IMR-90 (cell line): ENCODE measurements at places on chromosomes 13 and 19. TPM values are rescaled to one million over a fixed set of nuclear protein-coding genes. Genes with fewer than 3 reads are reported as not detected.

The ZNF99 gene
- total RNA-seq: not detected in 2 replicates

The SKA3 gene
- 15.6 and 24.4 TPM in 2 replicates for total RNA-seq

The ZNF546 gene
- 5.8 and 6.5 TPM in 2 replicates for total RNA-seq

The ARRDC5 gene
- not detected in 2 replicates for total RNA-seq

The CXCL17 gene
- total RNA-seq: not detected in 2 replicates

The SLC10A2 gene
- total RNA-seq: not detected in 2 replicates

- H3K4me1 ChIP-seq: 0 out of 2 replicates have a peak, but pooled peaks cover 2% of the 10 kb centered on the region
- no peak overlapping the region for H3K4me3 ChIP-seq
- DNase-seq: peak; percentile 79
- H3K36me3 ChIP-seq: no peaks in the 10 kb centered on the region; the same call in 1 of the 2 replicates
- no peaks in the 10 kb centered on the region for H3K27me3 ChIP-seq
- H3K27ac ChIP-seq: no peak overlapping the region
Observed at GRCh38 chr13:107669391-107669993, 545.8 kb downstream of the LIG4 start.

DNA sequence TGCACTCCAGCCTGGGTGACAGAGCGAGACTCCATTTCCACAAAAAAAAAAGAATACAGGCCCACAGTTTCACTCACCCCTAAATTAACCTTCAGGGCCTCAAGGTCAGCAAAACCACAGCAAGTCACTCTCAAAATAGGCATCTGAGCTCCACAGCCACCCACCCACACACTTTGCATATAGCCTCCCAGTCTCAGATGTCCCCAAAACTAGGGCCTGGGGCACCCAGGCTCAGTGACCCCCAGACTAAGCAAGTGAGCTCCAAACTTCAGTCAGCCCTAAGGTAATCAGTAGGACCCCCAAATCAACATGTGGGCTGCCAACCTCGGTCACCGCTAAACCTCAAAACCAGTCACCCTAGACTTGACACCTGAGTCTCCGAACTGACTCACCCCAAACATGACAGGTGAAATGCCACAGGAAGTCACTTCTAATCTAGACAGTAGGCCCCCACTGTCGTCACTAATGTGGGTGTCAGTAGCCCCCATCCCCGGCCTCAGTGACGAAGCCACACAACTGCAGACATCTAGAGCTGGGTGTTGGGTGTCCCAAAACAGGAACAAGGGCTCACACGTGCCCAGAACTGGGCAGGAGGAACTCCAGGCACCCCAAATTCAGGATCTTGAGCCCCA lies 13.9 kb downstream of the RABAC1 start:
- H3K4me1 ChIP-seq: no peaks in the 10 kb centered on the region
- peaks cover 8% of the 10 kb centered on the region for H3K27me3 ChIP-seq
- H3K27ac ChIP-seq: no peak overlapping the region
- no peak for DNase-seq
- no peak overlapping the region for H3K4me3 ChIP-seq

DNA sequence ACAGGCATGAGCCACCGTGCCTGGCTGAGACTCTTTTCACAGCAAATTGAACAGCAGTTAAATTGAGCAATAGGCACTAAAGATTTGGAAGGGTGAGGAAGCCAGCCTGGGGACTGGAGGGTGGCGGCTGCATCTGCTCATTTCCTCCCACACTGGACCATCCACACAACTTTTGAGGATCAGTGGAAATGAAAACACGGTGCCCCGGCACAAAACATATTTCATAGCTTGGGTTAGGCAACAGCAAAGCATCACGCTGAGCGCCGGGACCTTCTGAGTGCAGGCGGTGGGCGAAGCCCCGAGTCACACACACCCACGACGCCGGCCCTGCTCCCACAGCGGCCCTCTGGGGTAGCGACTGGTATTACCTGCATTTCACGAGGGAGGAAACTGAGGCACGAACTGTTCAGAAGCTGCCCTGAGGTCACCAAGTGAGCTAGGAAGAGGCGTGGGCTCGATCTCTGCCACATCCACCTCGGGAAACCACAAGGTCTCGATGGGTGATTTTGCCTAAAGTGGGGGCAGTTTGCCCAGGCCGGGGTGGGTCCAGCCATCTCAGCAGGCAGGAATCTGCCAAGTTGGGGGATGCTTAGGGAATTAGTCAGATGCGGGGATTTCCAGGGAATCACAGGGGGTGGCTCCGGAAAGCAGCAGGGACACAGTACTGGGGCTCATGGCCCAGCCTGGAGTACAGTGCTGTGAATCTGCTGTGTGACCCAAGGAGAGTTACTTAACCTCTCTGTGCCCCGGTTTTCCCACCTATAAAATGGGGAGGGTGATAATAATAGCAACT lies 3.5 kb upstream of the SBNO2 start:
- peaks cover 13% of the 10 kb centered on the region for H3K4me1 ChIP-seq
- H3K27me3 ChIP-seq: no peaks in the 10 kb centered on the region
- peak overlapping the region; percentile 88 for H3K27ac ChIP-seq
- no peaks in the 10 kb centered on the region for H3K36me3 ChIP-seq
- 0 out of 2 replicates have a peak overlapping the region, but pooled peaks have one; percentile 4 for H3K4me3 ChIP-seq
- DNase-seq: peak; percentile 97

DNA sequence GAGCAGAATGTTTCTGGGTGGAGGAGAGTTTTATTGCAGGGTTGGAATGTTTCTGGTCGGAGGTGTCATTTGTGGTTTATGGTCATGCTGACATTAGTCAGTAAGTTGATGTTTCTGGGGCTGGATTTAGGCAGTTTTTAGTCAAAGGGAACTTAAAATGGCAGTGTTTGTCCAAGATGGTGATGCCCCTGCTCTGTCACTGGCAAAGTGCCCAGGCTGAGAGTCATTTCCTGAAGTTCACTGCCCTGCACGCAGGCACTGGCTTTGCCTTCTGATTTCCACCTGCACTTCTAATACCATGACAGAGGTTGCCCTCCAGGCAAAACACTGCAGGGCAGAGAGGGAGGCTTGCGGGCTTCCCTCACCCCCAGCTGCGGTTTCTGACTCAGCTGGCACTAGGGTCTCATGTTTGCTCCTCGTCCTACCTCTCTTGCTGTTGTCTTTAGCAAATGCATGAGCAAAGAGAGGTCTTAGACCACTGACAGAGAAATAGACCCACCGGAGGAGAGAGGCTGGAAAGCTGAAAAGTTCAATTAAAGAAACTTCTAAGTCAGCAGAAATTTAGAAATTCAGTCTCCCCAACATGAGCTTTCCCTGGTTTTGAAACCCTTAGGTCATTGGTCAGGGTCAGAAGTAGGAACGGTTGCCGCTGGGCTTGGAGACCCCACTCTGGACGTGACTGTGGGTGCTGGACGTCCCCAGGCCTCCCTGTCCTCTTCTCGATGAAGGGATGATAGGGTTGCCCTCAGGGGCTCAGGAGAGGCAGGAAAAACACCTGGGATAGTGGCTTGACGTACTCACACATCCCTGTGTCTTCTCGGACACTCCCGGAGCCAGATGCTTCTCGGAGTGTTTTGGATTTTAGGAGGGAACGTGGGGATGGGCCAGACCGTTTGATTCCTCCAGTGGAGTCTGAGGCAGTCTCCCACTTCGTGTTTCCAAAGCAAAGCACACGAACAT lies 26.3 kb downstream of the TMEM255B start:
- H3K27ac ChIP-seq: no peak overlapping the region
- no peak overlapping the region for H3K4me3 ChIP-seq
- H3K4me1 ChIP-seq: peaks cover 6% of the 10 kb centered on the region; the same call in 1 of the 2 replicates
- H3K27me3 ChIP-seq: peaks cover 7% of the 10 kb centered on the region

DNA sequence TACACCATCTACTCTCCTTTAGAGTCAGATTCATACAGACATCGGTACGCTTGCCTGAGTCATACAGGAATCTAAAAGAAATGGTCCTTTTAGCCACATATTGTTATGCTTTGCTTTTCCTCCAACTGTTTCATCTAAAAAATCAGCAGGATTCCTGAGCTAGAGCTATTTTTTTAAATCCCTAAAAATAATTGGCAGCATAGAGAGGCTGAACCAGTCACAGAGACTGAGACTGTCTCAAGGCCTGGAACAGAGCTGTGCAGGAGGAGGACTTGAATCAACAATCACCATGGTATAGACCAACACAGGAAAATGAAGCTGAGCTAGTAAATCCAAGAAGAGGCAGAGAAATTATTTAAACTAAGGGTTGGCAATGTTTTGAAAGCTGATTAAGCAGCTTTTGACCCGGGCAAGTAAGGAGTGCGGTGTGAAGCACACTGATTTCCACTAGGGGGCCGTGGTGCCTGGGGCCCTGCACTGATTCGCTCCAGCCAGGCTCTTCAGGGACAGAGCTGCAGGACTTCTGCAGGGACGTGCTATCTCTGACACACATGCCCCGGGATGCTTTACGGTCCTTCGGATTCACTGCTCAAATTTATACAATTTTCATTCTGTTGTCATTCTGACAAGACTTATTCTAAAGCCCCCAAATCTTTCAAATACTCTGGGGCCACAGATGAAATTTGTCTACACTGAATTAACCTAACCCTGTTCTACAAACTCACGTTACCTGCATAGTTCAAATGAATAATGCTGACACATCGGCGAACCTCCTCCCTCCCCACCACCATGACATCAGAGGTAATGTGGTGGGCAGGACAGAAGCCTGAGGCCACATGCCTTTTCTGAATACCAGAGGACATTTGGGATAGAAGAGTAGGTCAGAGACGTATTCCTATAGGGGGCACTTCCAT lies 87.6 kb upstream of the SLC15A1 start:
- no peak overlapping the region for H3K4me3 ChIP-seq
- no peaks in the 10 kb centered on the region for H3K27me3 ChIP-seq
- peaks cover 4% of the 10 kb centered on the region; the same call in 1 of the 2 replicates for H3K4me1 ChIP-seq

- H3K4me1 ChIP-seq: peaks cover 2% of the 10 kb centered on the region; the same call in 1 of the 2 replicates
- H3K36me3 ChIP-seq: no peaks in the 10 kb centered on the region
- H3K4me3 ChIP-seq: no peak overlapping the region
- DNase-seq: no peak
Observed at GRCh38 chr13:114157869-114158495, 21.1 kb upstream of the CFAP97D2 start.

GRCh38 chr13:113272701-113273181 lies 24.3 kb upstream of the LAMP1 start:
- H3K36me3 ChIP-seq: no peaks in the 10 kb centered on the region
- H3K27ac ChIP-seq: no peak overlapping the region
- DNase-seq: peak; percentile 26
- no peaks in the 10 kb centered on the region for H3K27me3 ChIP-seq
- peaks cover 3% of the 10 kb centered on the region for H3K4me1 ChIP-seq

DNA sequence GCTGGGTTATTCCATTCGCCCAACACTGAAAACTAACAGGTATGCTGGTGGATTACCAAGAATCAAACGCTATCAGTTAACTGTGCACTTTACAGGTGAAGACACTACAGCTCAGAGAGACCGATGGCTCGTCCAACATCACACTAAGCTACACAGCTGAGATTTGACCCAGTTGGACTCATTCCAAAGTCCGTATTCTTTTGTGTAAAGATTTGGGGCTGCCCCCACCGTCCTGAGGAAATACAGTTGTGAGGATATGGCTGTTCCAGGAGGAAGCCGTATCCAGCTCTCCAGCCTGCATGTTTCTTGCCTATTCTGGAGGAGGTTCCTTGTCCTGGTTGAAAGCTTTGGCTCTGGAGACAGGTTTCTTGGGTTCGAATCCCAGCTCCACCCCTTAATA lies 4.2 kb downstream of the ZSCAN5A start:
- H3K27me3 ChIP-seq: no peaks in the 10 kb centered on the region
- H3K27ac ChIP-seq: no peak overlapping the region

GRCh38 chr13:31105020-31105795 lies 56.5 kb downstream of the HSPH1 start:
- H3K4me1 ChIP-seq: no peaks in the 10 kb centered on the region
- peaks cover 41% of the 10 kb centered on the region for H3K27me3 ChIP-seq
- H3K36me3 ChIP-seq: no peaks in the 10 kb centered on the region
- no peak overlapping the region for H3K4me3 ChIP-seq
- DNase-seq: peak; percentile 26

- no peaks in the 10 kb centered on the region for H3K4me1 ChIP-seq
- no peak overlapping the region for H3K27ac ChIP-seq
- peaks cover 12% of the 10 kb centered on the region for H3K27me3 ChIP-seq
- no peak for DNase-seq
- no peak overlapping the region for H3K4me3 ChIP-seq
Observed at GRCh38 chr13:50742968-50743367, 100.5 kb downstream of the DLEU7 start.

DNA sequence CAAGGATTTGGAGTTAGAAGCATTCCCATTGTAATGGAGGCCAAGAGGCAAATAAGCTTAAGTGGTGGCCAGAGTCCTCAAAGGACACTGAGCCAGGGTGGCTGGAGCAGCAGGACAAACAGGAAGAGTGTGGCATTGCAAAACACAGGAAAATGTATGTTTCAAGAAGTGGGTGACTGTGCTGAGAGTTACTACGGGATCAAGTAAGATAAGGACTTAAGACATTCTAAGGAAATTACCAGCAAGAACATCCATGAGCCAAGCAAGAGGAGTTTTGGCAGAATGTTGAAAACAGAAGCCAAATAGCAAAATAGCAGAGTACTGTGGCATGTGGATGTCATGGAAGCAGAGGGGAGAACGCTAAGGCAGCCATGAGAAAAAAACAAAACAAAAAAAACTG lies 104.2 kb downstream of the RAP2A start:
- peaks cover 12% of the 10 kb centered on the region for H3K4me1 ChIP-seq
- no peaks in the 10 kb centered on the region for H3K27me3 ChIP-seq
- H3K4me3 ChIP-seq: no peak overlapping the region

DNA sequence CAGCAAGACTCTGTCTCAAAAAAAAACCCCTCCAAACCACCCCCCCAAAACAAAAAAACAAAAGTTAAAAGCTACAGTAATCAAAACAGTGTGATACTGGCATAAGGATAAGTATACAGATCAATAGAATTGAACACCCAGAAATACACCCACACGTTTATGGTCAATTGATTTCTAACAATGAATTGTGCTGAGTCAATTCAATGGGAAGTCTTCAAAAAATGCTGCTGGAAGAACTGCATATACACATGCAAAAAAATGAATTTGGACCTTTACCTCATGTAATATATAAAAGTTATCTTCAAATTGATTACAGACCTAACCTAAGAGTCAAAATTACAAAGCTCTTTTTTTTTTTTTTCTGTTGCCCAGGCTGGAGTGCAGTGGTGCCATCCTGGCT lies 19.8 kb upstream of the NAPA start:
- H3K27ac ChIP-seq: no peak overlapping the region
- H3K27me3 ChIP-seq: peaks cover 32% of the 10 kb centered on the region
- no peak overlapping the region for H3K4me3 ChIP-seq
- no peak for DNase-seq
- no peaks in the 10 kb centered on the region; the same call in 1 of the 2 replicates for H3K4me1 ChIP-seq
- no peaks in the 10 kb centered on the region for H3K36me3 ChIP-seq

DNA sequence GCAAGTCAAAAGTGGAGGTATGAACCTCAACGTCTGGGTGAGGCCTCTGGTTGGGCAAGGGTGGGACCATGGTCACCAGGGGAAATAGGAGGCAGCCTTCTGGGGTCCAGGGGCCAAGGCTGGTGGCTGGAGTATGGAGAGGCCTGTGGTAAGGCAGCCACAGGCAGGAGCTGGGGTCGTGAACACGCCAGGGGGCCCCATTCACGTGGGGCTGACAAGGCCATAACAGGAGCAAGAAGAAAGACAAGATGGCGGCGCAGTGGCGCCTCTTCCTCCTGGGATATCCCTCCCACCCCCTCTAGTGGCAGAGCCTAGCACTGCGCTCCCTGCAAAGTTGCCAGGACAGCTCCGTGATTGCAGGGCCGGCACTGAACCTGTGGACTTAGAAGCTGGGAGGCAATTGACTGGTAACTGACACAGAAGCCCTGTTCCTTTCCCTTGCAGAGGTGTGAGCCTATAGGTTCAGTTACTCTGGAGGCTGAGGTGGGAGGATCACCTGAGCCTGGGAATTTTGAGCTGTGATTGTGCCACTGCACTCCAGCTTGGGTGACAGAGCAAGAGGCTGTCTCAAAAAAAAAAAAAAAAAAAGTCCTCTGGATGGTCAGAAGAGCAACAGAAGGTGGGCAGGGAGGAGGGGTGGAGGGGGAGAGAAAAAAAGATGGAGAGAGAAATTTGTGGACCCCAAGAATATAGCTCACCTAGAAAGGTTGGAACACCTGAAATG lies 19.7 kb upstream of the EDDM13 start:
- no peaks in the 10 kb centered on the region for H3K27me3 ChIP-seq
- no peak overlapping the region for H3K27ac ChIP-seq
- peak; percentile 65 for DNase-seq
- no peak overlapping the region for H3K4me3 ChIP-seq
- H3K36me3 ChIP-seq: no peaks in the 10 kb centered on the region
